ENCODE measurements at places on chromosomes 7 and 10.

DNA sequence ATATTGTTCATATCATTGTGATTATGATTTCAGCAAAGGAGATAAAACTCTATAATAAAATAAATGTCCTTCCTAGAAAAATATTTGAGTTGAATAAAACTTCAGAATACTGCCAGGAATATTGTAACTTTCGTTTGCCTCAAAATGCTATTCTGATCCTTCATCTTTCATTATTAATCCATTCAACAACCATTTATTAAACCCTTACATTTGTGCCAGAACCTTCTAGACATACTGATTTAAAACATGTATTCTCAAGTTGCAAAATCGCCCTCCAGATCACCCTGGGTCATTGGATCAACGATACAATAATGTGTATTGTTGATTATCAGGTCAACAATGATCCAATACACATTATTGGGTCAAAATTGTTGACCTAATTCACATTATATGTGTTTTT, 759.8 kb downstream of the CNTNAP2 start:
- no peak for DNase-seq

GRCh38 chr10:77513781-77514331, 123.8 kb downstream of the KCNMA1 start:
- peak; percentile 72 for DNase-seq

DNA sequence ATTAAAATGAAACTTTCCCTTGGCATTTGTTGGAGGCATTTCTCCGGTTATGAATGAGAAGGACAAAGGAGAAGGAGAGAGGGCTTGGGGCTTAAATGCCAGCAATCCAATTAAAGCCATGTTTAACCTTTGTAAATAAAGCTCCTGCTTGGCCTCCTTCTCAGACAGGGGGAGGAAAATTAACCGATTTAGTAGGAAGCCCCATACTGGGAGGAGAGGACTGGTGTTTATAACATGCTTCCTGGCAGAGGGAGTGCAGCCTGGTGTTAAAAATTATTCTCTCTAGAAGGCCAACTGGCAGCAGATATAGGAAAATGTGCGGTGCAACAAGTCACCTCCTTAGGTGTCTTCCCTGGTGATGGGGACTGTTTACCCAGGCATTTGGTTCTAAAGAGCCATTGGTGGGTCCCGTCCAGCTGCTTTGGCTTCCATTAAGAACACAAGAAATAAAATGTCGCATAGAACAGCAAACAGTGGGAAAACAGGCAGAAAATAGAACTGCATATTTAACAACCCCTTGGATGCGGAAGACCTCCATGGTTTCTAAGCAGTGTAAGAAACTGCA, 846.5 kb downstream of the TYW1 start:
- DNase-seq, result no peak

- DNase-seq, result no peak
Measured at GRCh38 chr7:90210981-90211380, 559 bp upstream of the STEAP2 start.

GRCh38 chr7:151687523-151688235, 168.0 kb upstream of the RHEB start:
- peak; percentile 94 for DNase-seq

- no peak for DNase-seq
Measured at GRCh38 chr7:44977959-44978335, 868 bp downstream of the MYO1G start.

DNA sequence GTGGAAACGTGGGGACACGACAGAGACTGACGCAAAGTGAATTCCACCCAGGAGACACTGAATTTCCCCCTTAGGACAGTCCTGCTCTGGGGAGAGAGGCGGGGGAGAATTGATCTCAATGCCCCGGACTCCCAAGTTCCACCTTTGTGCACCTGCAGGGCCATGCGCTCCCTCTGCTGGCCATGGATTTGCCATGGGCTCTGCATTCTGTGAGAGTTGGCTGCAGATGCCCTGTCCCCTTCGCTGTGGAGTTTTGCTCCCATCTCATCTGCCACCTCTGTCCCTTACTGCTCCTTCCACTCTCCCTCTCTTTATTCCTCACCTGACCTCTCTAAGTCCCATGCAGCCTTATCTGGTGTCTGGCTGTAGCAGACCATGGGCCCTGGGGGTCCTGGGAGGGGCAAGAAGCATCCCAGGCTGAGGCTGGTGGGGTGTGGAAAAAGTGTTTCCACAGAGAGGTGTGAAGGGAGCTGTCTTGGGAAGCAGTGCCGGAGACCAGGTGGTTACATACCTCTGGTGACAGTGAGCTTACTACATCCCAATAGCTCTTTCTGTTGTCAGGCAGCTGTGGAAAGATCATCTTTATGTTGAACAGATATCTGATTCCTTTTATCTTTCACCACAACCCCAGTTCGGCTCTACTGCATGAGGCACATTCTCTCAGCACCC, 14.3 kb downstream of the GHRHR start:
- DNase-seq, result no peak

GRCh38 chr10:78506614-78507013, 473.0 kb downstream of the RPS24 start:
- DNase-seq, result no peak

DNA sequence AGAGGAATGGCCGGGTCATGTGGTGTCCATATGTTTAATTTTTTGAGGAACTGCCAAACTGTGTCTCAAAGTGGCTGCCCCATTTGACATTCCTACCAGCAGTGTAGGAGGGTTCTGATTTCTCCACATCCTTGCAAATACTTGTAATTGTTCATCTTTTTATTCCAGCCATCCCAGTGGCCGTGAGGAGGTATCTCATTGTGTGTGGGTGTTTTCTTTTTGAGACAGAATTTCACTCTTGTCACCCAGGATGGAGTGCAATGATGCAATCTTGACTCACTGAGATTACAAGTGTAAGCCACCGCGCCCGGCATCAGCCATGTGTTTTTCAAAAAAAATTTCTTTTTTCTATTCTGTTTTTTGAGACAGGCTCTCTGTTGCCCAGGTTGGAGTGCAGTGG, 38.7 kb upstream of the DLG5 start:
- peak; percentile 49 for DNase-seq

Measured in HS-5 (cell line).